ENCODE measurements at places on chromosomes 2 and 18.

DNA sequence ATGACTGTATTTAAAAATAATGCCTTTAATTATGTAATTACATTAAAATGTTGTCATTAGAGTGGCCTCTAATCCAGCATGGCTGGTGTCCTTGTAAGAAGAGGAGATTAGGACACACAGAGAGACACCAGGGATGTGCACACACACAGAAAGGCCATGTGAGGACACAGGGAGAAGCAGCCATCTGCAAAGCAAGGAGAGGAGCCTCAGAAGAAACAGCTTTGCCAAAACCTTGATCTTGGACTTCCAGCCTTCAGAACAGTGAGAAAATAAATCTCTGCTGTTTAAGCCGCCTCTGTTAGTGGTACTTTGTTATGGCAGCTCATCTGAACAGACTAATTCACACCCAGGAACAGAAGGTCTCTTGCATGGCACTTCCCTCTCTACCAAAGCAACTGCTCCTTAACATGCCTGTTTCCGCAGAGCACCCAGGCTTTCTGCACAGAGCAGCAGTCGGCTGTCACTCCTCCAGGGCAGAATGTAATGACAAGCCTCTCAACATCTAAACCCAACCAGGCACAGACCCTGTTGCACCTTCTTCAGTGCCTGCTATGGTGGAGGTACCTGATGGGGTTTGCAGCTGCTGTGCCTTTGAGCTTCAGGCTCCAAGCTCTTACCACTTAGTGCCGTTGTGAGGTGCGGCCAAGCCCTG is 377.7 kb downstream of the TDRD15 start:
- DNase-seq = no peak

- no peak for DNase-seq
Observed at GRCh38 chr2:133270550-133270949, 297.7 kb downstream of the NCKAP5 start.

DNA sequence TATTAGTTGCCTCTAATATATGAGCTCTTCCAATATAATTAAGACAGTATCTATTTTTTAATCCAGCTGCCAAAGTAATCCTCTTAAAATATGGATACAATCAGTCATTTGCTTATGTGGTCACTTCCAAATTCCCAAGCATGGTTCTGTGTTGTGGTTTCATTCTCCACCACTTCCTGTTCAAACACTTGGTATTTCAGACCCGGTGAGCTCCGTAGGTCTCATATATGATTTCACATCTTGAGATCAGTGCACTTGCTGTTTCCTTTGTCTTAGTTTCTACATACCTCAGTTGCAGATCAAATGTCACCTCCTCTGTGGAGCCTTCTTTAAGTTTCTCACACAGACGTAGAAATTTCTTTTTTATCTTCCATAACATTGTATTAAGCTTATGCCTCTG is 254.2 kb downstream of the KCNS3 start:
- no peak for DNase-seq

DNA sequence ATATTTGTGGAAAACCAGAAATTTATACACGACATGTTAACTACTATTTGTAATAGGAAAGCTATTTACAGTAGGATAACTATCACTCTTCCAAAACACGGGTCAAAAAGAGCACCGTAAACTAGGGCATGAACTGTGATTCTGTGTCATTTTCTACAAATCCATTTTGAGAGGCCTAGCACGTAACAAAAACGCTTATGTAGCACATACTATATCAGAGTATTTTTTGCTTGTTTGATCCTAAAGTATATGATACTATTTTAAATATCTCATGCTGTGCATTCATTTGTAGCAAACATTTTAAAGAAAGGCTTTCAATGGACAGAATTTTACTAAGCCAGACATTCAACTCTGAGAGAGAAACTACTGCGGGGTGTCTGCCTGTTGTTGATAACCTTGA is 45.1 kb downstream of the WDFY1 start:
- no peak for DNase-seq

DNA sequence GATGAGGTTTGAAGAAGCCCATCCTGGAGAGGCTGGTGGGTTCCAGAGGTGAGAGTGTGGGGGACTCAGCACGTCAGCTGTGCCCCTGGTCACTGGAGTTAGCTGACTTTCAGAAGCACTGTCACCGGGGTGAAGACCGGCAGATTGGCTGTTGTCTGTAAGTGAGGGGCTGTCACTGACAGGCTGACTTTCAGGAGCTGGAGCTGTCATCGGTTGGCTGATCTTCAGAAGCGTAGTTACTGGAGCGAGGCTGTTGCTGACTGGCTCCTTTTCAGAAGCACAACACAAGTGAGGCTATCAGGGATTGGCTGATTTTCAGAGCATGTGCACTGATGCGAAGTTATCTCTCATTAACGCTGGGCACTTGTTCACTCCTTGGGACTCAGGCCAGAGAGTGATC is 738.4 kb upstream of the ID2 start:
- DNase-seq = no peak

GRCh38 chr2:6314218-6314960 is 551.3 kb downstream of the CMPK2 start:
- no peak for DNase-seq

GRCh38 chr18:25112821-25113434 is 239.0 kb downstream of the ZNF521 start:
- DNase-seq = no peak

- DNase-seq = no peak
Observed at GRCh38 chr2:150644298-150645067, 157.0 kb upstream of the RND3 start.

GRCh38 chr18:42038936-42039335 is 83.9 kb downstream of the PIK3C3 start:
- no peak for DNase-seq

DNA sequence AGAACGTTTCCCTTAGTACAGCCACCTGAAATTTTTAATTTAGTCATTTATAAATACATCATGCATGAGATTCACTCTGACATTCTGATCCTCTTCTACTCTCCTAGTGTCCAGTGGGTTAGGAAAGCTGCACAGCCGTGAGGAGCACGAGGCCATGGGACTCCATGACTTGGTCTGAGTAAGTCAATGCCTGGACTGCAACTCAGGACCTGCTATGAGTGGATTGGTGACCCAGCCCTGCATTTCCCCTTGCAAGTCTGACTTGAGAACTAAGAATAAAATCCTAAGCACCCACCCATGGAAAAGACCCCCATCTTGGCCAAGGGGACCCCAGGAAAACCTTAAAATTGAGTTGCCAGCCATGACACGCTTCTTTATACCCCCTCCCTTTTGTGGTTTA is 237.6 kb upstream of the HDAC4 start:
- DNase-seq = no peak

DNA sequence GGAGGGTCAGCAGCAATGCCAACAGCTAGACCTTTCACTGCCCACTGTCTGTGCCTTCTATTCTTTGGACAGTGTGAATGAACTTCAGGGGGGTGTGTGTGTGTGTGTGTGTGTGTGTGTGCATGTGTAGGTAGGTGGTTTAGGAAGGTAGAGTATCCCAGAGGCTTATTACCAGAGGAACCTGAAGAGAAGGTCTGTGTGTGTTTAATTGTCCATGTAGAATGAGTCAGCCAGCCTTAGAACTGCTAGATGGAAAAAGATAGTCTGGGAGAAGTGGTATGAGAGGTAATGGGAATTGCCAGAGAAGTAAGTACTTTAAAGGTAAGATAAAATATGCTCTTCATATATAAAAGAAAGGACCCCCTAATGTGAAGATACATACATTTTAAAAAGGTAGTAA is 522.2 kb downstream of the PIK3C3 start:
- no peak for DNase-seq

GRCh38 chr18:63088262-63088661 is 231.3 kb downstream of the BCL2 start:
- no peak for DNase-seq

DNA sequence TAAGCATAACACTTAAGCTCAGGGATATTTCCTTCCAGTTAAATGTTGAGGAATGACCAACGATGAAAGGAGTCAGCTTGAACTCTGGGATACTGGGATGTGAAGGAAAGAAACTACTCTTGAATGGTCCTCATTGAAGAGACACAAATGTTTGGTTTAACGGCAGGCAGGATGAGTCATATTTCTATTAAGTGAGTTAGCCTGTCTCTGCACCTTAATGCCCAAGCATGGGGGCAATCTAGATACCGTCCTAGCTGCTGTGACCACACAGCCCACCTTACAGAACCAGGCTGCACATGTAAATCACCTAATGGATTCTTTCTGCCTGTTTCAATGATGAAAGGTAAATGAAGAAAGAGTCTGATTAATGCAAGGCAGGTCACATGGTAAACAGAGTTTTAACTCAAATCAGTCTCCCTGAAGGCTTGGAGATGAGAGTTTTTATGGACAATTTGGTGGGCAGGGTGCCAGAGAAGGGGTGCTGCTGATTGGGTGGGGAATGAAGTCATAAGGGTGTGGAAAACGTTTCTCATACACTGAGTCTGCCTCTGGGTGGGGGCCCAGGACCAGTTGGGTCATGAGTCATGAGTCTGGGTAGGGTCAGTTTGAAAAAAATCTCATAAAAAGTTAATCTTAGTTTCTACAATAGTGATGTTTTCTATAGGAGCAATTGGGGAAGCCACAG is 144.6 kb upstream of the MMADHC start:
- DNase-seq = no peak
